ENCODE measurements at places on chromosomes 12 and 14. TPM values are rescaled to one million over a fixed set of nuclear protein-coding genes. Genes with fewer than 3 reads are reported as not detected.

- DNase-seq: no peak
Measured at GRCh38 chr14:32710231-32710671, 228.4 kb upstream of the NPAS3 start.

GRCh38 chr12:51517800-51518199 lies 73.2 kb upstream of the SCN8A start:
- DNase-seq: no peak

- peak; percentile 96 for DNase-seq
Measured at GRCh38 chr12:121799156-121799841, 4.5 kb upstream of the SETD1B start.

NUAK1 gene
- 0.02 TPM for total RNA-seq

DNA sequence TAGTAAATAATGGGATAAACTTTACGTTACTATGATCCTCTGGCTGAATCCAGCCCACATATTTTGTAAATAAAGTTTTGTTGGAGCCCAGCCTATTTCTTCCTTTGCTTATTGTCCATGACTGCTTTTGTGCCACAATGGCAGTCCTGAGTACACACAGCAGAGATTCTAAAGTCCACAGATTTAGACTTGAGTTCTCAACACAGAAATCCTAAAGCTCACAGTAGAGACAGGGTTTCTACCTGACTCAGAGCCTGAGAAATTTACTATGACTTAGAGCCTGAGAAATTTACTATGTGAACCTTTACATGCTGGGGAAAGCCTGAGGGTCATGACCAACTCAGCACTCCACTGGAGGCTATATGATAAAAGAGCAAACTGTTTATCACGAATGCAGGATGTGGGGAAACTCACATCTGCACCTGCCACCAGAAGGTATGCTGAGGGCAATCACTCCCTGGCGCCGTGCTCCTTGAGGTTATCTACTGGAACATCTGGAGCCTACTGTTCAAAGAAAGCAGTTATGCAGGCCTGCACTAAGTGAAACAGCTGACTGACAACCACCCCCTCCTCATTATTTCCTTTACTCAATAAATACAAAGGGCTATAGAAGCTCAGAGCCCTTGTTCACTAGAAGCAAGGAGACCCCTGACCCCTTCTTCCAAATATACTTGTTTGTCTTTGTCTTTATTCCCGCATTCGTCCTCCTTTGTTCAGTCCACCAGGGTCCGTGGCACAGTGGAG lies 52.6 kb upstream of the BICD1 start:
- peak; percentile 29 for DNase-seq

DNA sequence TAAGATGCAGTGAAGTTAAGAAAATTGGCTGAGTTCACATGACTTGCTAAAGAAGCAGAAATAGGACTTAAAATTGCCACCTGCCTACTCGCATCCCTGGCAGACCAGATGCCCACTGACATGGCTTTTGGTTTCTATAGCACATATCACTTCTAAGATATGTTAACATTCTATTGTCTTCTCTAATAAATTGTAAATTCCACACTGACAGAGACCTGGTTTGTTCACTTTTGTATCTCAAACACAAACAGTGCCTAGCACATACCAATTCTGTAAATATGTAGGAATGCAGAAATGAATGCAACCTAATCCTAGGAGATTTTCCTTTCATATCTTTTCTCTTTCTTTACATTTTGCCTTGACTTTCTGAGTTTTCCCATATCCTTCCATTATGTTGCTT lies 1047.6 kb downstream of the AACS start:
- DNase-seq: no peak

SLC35F4 gene
- not detected for total RNA-seq

GRCh38 chr12:130058926-130059472 lies 103.3 kb upstream of the FZD10 start:
- no peak for DNase-seq

DEPDC4 gene
- 5.7 TPM for total RNA-seq

- no peak for DNase-seq
Measured at GRCh38 chr14:23319746-23320583, 1.3 kb upstream of the PABPN1 start.
